Left kidney (tissue), 8 donors: ENCODE measurements at places on chromosomes 12 and 14. TPM values are rescaled to one million over a fixed set of nuclear protein-coding genes. Genes with fewer than 3 reads are reported as not detected.

GRCh38 chr14:68971411-68972035 lies 7.6 kb downstream of the ACTN1 start:
- DNase-seq: no peak

DNA sequence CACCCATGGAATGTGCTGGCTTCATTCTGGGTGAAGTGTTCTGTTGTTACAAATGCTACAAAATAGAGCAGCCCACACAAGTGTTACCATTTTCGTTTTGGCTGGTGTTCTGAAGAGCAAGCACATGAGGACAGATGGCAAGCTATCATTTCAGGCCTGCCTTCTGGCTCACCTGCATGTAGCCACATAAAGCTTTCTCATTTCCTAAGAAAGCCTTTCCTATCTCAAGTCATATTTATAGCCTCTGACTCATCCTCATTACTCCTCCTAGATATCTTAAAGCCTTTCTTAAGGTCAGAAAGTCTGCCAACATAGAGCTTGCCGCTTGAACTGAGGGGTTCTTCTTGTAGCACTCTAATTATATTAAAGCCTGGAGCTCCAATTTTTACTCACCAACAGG lies 89.0 kb downstream of the PTPRR start:
- no peak for DNase-seq

The CYP46A1 gene
- 3.4 TPM for polyA plus RNA-seq

DNA sequence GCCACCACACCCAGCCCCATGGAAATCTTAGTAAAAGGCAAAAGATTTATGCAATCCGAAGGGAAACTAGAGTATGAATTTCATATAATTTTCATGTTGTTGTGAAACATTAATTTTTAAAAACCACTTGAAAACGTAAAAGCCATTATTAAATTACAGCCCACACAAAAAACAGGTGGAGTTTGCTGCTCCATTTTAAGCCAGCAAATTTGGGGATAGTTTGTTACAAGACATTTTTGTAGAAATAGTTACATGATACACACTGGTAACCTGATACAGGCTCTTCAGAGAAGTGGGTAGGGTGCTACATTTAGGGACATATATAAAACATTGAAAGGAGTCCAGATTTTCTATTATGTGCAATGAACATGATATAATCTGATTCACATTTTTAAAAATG lies 17.6 kb downstream of the GNPTAB start:
- no peak for DNase-seq

The SSPN gene
- polyA plus RNA-seq: 13.0 TPM

The CLSTN3 gene
- polyA plus RNA-seq: 128 TPM

- DNase-seq: no peak
Measured at GRCh38 chr14:78425330-78425729, 255.2 kb downstream of the NRXN3 start.

The RNASE7 gene
- 0.55 TPM for polyA plus RNA-seq

The SELPLG gene
- polyA plus RNA-seq: 1.3 TPM

DNA sequence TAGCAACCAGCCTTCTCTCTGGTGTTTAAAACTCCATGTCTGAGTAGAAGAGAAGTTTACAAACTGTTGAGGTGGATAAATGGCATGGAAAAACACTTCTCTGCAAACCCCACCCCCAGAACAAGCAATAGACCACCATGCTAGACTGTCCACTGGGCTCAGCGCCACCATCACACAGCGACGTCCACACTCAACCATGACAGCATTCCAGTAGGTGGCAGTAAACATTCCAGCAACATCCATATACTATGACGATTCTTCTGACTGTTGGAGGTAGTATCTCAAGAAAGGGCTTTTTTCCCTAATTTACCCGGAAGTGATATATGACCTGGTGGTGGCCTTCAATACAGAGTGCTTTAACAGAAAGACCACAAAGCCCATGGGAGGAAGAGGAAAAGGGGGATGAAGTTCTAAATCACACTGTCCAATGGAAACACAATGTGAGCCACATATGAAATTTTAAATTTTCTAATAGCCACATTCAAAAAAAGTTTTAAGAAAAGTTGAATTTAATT lies 152.2 kb downstream of the SLC15A4 start:
- DNase-seq: no peak

GRCh38 chr12:24993793-24994192 lies 44.9 kb upstream of the BCAT1 start:
- no peak for DNase-seq

DNA sequence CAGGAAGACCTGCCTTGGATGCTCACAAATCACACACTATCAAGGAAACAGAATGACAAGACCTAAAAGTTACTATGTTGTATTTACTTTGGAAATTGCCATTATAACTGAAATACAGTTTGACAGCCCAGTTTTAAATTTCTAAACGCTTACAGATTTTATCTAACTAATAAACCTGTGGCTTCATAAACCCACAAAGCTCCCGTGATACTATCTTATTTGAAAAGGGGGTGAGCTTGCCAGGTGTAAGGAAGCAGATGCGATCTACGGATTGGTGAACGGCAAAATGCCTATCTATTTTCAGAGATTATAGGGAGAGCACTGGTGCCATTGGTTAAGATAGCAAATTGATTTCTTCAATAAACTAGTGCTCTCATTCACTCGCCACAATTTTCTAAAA lies 485.5 kb downstream of the BCAT1 start:
- no peak for DNase-seq

- no peak for DNase-seq
Measured at GRCh38 chr14:95387826-95388445, 68.2 kb upstream of the CLMN start.

DNA sequence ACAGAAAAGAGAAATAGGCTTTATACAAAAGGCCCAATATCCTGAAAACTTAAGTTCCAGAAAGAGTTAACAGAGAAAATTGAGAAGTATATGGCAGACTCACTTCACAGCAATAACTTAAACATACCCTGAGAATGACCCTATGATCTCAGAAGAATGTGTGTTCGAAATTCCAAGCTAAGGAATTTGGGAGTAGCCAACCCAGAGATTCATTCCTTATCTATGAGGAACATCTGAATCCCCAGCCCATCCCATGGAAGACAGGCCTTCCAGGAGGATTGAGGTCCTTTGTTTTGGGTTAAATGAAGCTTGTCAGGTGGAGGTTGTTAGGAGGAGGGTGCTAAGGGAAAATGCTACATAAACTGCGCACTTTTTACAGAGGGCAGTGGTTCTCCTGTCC lies 7.5 kb upstream of the SAV1 start:
- DNase-seq: no peak

The OTX2 gene
- not detected for polyA plus RNA-seq

The ZNF140 gene
- 49.0 TPM for polyA plus RNA-seq
